CD4-positive, alpha-beta T cell treated with Interleukin-2 at 100 ng/mL for 4 hours (primary cell): ENCODE measurements at places on chromosomes 4 and X.
A peak's percentile ranks its signal among the peaks of the same experiment; 100 is the strongest.

GRCh38 chr4:7659429-7660175 lies 224.9 kb upstream of the PSAPL1 start:
- no peak for DNase-seq

DNA sequence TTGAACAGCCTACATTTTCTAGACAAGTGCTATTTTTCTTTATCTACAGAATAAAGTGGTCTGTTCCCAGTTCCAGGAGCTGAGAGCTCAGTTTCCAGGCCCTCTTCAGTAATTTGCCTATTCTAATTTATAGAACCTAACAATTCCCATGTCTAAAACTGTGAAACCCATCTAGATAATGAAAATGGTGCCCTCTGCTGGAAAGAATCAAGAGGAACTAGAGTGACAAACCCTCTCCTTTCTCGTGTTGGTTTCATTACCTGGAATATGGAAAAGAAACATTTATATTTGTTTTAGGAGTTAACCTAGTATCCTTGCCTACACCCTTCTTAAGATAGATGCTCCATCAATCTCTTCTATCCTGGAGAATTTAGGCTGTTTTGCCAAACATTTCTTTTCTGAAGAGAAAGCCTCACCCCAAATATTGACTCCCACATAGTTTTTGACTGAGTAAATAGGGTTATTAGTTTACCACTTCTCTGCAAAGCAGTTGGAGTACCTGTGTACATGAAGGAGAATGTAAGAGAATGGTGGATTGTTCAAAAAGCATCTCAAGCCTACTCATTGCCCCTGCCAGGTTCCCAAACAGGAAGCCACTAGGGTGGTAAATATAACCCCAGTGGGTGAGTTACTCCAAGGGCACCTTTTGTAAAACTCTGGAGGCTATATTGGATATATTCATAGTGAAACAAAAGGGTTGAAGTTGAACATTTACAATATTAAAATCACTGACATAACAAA lies 121.6 kb downstream of the RASL11B start:
- DNase-seq, result peak; percentile 58

GRCh38 chrX:135652602-135653001 lies 60.8 kb upstream of the CT45A1 start:
- DNase-seq, result no peak

GRCh38 chr4:123350191-123350544 lies 46.4 kb upstream of the SPRY1 start:
- no peak for DNase-seq

GRCh38 chr4:185794637-185795036 lies 17.4 kb downstream of the SORBS2 start:
- DNase-seq, result no peak

- no peak for DNase-seq
Observed at GRCh38 chr4:104756837-104757236, 262.1 kb upstream of the CXXC4 start.

DNA sequence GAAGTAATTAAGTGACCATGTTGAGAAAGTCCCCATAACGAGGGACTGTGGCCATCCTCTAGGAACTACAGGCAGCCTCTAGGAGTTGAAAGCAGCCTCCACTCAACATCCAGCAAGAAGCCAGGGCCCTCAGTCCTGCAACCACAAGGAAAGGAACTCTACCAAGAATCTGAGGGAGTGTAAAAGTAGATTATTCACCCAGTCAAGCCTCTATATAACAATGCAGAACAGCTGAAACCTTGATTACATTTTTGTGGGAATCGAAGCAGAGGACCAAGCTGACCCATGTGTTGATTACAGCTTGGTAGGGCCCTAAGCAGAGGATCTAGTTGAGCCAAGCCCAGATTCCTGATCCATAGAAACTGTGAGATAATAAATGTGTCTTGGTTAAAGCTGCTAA lies 17.1 kb downstream of the RPS6KA6 start:
- no peak for DNase-seq

GRCh38 chr4:104592183-104592582 lies 97.5 kb upstream of the CXXC4 start:
- DNase-seq, result no peak

- DNase-seq, result no peak
Observed at GRCh38 chr4:106385853-106386393, 17.3 kb upstream of the GIMD1 start.

DNA sequence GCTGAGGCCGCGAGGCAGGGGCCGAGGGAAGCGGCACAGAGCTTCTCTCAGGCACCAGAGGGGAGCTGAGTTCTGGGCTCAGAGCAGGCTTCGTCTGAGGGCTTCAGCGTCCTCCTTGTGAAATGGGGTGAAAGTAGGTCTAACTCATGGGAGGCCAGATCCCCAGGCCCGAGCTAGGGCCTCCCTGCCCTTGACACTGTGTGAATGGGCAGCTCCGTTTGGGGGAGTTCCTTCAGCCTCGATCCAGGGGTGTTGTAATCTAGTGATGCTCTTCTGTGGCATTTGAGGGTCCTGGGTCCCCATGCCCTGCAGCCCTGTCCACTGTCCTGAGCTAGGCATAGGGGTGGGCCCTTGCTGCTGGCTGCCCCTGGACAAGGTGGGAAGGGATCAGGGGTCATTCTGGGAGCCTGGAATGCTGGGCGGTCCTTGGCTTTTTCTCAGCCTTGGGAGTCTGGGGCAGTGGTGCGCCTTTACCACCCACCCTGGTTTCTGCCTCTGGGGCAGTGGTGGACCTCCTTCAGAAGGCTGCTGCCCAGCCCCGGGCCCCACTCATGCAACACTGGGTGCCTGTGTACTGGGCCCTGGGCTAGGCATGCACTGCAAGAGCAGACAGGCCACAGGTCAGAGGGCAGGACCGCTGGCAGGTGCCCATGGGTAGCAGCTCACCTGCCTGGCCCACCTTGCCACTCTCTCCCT lies 4.1 kb downstream of the SH3BP2 start:
- no peak for DNase-seq

DNA sequence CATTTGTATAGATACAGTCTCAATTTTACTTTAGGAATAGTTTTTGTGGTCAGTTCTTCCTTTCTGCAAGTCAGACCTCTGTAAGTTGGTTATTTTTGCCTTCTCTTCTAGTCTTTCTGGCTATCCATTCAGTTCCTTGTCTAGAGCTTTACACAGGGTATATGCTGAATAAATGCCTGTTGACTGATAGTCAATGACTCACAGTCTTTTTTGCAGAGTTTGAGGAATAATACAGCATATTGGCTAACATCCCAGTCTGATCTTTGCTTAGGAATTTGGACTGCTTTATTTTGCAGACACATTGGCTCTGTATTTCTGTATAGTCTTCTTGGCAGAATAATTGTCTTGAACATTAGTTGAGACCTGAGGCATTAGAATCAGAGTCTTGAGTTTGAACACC lies 132.4 kb downstream of the MAGEC1 start:
- DNase-seq, result no peak

DNA sequence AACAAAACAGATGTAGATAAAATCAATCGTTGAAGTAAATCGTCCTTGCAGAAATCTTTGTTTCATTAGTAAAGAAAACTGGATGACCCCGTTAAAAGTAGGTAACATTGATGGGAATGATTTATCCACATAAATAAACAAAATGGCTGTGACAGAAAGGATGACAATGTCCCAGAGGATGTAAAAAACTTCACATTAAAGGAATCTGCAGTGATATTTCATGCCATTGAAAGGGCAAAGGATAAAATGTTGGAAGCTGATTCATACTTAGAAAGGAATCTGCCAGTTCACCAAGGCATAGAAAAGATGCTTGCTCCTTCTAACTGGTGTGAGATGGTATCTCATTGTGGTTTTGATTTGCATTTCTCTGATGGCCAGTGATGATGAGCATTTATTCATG lies 24.2 kb upstream of the EPGN start:
- DNase-seq, result no peak

DNA sequence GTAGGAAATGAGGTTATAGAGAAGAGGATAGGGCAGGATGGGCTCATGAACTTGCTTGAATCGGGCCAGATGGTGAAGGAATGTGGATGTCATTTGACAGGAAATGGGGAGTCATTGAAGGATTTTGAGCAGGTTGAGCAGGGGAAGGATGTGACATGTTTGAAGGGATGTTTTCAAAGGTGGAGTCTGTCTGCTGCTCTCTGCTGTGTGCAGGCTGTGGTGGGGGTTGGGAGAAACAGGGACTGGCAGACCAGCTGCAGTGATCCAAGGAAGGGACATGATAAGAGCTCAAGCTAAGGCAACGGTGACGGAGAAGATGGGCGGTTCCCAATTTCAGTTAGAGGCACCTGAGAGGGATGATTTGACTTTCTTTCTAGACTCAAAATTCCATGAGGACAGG lies 14.0 kb upstream of the XPNPEP2 start:
- DNase-seq, result no peak

DNA sequence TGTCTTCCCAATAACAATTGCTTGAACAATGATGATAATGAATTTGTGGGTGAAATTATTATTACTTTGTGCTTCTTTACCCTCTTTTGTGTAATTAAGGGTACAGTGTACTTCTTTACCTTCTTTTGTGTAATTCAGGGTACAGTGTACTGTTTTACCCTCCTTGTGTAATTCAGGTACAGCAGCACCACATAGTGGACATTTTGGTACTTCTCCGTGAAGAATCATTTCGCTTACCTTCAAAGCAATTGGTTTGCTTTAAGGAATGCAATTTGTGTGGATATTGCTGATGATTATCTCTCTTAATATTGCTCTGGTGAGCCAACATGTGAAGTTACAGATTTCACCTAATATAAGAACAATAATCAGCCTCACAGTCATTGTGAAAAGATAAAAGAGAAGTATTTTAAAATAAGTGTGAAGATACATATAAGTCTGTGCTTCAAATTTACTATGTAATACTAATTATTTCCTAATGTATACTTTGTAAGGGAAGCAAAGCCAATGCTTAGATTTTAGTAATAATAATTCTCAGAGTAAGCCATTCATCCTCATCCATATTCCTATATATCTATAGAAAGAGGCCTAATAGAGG lies 27.2 kb upstream of the SEC24B start:
- DNase-seq, result peak; percentile 50

GRCh38 chrX:23803931-23804381 lies 21.0 kb downstream of the SAT1 start:
- DNase-seq, result no peak

DNA sequence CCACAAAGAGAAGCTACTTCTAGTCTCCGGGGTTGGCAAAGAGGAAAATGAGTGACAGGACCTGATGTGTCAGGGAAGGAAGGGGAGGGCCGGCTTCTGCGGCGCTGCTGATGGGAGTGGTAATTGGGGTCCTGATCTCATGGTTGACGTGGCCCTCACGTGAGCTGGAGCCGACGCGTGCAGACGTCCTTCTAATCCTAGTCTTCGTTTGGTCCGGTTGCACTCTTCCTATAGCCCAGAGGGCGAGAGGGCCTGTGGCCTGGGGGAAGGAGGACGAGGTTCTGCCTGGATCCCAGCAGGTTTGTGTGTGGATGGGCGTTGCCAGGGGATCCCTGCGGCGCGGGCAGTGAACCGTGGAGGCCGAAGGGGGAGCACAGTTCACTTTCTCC lies at the start of gene ARMCX1:
TSS of gene ARMCX1 (plus strand) at position 186 of the 389 bp plus-strand sequence. CDS start 2,384 bp downstream, outside the sequence.
- peak; percentile 7 for DNase-seq

GRCh38 chr4:24197955-24198354 lies 308.1 kb upstream of the PPARGC1A start:
- no peak for DNase-seq

DNA sequence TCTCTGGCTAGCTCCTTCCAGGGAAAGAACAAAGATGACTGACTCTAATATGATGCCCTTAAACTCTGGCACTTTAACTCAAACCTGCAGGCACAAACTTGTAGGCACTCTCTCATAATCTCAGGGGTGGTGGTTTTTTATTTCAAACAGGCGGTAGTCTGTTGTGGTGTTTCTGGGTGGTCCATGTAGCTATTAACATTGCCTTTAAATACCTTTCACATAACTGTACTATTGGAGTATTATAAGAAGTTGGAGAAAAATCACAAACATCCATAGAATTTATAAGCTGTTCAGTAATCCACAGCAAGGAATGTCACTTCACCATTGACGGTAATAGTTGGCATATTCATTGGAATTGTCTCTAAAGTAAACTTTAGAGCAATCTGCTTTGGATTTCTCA lies 204.2 kb upstream of the PDE5A start:
- DNase-seq, result no peak

DNA sequence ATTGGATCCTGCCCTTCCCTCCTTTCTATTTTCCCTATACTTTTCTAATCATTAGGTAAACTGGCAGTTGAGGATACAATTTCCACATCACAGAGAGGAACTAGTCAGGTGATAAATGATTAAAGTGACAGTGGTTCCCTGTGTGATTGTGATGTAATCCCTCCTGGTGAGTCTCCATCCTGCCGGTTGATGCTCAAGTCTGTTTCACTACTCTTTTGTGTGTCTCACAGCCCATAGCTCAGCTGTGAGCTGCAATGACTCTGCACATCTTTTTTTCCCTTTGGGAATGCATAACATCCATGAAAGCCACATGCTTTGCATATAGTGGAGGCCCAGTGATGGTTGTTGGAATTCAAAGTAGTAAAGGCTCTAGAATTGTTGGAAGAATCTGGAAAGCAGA lies 60.4 kb downstream of the CCNI start:
- DNase-seq, result no peak

DNA sequence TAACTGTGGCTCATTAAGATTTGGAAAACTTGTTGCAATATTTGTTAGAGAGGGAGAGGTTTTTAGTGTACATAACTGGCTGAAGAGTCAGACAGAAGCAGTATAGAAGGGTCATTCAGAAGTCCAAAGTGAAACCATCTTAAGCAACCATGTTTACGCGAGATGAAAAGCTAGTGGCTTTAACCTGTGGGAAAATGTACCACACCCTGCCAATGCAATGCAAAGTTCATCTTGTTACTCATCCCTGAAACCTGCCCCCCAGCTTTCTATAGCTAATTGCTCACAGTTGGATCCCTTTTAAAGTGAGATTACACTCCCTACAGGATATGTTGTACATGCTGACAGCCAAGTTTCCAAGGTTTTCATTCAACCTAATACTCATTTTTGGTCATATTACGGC lies 96.7 kb upstream of the RAPGEF2 start:
- no peak for DNase-seq

GRCh38 chrX:149060921-149061320 lies 444.2 kb downstream of the IDS start:
- no peak for DNase-seq

- no peak for DNase-seq
Observed at GRCh38 chr4:101014417-101014816, 332.9 kb downstream of the PPP3CA start.

- no peak for DNase-seq
Observed at GRCh38 chr4:153346031-153346430, 1.5 kb downstream of the MND1 start.

GRCh38 chr4:25805255-25805860 lies 57.4 kb downstream of the SEL1L3 start:
- DNase-seq, result no peak

DNA sequence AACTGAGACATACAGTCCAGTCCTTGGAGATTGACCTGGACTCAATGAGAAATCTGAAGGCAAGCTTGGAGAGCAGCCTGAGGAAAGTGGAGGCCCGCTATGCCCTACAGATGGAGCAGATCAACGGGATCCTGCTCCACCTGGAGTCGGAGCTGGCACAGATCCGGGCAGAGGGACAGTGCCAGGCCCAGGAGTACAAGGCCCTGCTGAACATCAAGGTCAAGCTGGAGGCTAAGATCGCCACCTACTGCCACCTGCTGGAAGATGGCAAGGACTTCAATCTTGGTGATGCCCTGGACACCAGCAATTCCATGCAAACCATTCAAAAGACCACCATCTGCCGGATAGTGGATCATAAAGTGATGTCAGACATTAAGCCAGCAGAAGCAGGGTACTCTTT lies 20.4 kb upstream of the FRMPD3 start:
- DNase-seq, result peak; percentile 24
